ENCODE measurements at places on chromosomes 5 and 9.

GRCh38 chr5:67495072-67495471 lies 298.5 kb upstream of the CD180 start:
- no peak for DNase-seq

DNA sequence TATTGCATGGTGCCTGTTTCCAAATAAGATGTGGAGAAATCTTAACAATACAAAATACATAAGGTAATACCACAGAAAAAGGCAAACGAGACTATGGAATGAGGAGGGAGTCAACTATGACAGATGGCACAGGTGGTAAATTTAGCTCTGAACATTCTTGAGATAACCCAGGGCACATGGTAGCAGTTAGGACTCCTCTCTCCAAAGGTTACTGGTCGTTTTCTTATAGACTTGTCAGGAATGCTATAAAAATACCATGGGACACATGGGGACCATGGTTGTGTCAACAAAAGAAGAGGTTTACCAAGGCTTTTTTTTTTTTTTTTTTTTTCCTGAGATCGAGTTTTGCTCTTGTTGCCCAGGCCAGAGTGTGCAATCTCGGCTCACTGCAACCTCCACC lies 209.4 kb upstream of the RFX3 start:
- no peak for DNase-seq

- DNase-seq, result no peak
Measured at GRCh38 chr5:126253406-126253805, 169.8 kb upstream of the GRAMD2B start.

GRCh38 chr5:62093976-62094375 lies 212.0 kb upstream of the KIF2A start:
- DNase-seq, result no peak

- DNase-seq, result peak; percentile 90
Measured at GRCh38 chr5:131252824-131253171, 11.1 kb upstream of the CDC42SE2 start.

- DNase-seq, result no peak
Measured at GRCh38 chr5:175520321-175520720, 42.0 kb downstream of the SFXN1 start.

DNA sequence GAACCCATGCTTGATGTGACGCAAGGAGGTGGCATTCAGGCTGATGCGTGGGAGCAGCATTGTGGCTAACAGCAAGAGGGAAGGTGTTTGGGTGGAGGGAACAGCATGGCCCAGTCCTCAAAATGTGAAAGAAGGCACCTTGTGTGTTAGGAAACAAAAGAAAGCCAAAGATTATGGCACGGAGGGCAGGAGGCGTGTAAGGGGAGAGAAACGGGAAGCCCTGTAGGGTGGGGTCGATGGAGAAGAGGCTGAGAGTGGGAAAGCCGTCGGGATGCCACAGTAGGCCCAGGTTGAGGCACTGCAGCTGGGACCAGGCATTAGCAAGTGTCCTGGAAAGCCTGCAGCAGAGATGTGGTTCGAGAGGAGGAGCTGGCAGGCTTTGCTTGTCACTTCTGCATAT lies 241.1 kb downstream of the GADD45G start:
- DNase-seq, result no peak

DNA sequence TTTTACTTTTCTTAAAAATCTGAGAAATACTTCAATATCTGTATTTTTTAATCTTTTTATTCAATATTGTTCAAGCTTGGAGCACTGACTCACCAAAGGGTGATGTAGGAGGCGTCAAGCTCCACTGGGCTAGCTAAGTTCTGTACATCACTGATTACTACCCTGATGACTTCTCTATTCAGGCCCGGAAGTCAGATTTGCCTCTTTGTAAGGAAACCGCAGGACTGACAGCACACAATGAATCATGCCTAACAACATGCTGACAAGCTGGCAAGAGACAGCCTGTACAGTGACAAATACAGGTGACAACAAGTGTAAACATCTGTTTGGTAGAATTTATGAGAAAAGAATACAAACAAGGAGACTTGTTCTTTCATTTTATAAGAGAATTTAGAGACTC lies 627.9 kb upstream of the RORB start:
- DNase-seq, result peak; percentile 80

DNA sequence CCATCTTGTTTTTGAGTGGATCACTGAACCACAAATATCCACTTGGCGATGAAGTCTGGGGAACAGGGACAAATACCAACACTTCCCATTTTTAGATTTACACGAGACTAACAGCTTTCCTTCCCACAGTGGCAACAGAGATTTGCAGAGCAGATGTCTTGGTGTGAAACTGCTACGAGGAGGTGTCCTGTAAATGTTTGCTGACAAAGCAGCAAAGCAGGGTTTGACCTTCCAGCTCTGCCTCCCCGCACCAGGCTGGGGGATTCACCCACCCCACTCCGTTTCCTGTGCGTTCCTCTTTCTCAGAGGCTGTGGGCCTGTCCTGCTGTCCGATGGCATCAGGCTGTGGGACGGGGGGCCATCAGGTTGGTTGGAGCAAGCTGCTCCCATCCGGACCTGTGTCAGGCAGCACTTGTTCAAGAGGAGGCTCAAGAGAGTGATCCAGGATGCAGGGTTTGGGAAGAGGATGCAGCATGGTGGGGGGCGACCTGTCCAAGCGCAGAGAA lies 693 bp upstream of the RGS3 start:
- DNase-seq, result no peak

- DNase-seq, result no peak
Measured at GRCh38 chr5:26881901-26882300, 156.5 kb downstream of the CDH9 start.

- DNase-seq, result no peak
Measured at GRCh38 chr5:168991311-168991710, 309.6 kb downstream of the SLIT3 start.

DNA sequence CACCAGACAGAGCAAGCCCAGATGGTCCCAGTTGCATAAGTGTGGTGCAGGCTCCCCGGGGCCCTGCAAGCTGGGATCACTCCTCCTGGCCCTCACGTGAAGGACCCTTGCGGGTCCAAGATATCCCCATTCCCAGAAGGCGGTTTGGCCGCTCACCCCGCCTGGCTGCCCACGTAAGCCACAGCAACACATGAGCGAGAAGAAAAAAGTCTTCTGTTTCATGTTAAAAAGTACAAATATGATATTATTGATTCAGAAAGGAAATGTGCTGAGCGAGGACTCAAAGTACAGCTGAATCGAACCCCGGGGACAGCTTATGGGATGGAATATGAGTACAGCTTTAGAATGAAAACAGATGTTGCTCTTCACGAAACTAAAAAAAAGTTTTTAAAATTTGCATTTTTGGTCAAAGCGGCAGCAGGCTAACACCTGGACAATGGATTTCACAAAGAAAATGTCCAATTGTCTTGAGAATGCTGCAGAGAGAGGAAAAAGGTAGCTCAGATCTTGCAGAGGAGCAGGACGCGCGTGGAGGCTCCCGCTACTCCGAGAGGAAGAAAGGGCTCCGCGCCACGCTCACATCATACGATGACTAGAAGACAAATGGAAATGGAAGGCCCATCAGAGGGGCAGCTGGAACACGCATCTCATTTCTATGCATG lies 427.6 kb downstream of the IRX1 start:
- DNase-seq, result no peak

DNA sequence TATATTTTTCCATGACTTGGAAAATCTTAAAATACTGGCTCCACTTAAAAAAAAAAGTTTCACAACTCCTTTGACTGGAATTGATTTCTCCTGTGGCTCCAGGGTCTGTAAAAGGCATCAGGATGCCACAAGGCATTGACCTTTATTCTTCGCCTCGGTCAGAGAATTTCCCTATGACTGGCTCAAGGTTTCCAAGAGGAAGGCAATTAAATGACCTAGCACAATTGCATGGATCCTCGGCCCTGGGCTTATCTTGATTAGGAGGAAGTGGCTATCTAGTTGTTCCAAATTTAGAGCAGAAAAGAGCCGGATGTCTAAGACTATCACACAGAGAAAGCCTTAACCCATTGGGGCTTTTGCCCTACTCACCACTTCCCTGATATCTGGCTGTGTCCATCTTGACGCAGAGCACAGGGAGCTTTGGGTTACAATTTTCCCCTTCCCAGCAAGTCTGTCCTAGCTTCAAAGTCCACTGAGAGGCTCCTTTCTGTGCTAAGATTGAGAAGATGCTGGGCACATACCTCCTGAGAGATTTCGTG lies 56.9 kb upstream of the COL15A1 start:
- DNase-seq, result no peak

DNA sequence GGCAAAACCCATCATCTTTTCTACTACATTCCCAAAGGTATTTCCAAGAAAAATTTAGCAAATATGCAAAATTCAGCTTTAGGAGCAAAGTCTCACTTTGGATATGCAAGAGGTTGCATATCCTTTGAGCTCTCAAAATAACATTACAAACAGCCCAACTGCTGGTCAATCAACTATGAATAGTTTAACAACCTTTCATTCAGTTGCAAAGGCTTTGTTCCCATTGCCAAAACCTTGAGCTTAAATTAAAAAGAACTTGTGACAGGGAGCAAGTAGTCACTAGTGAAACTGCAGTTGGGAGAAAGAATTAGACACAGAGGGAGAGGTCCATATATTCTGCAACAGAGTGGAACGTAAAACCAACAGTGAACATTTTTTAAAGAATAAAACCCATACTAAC lies 8.8 kb downstream of the ZNF608 start:
- DNase-seq, result no peak

DNA sequence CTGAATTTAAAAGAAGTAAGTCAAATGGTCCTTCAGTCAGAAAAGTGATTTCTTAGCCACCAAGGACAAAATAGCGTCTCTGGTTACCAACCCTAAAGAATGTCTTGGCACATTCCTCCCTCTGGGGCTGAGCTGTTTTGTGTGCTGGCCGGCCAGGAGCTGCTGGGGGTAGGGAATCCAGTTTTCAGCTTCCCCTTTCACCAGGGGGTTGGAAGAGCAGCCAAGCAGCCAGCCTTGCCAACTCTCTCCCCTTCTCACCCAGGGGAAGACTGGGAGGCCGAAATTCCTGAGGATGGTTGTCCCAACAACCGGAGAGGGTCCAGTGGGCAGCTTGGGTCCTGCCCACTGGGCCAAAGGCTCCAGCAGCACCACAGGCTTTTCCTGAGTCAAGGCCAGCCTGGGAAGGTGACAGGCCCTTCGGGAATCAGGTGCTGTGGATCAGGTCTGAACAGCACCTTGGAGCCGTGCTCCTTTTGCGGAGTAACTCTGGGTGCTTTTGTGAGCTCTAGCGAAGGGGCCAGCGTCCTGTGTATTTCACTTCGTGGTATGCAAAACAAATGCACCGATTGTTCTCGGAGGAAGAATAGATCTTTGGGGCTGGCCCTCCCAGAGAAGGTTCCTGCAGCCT lies 4.2 kb downstream of the WWC1 start:
- DNase-seq, result no peak

DNA sequence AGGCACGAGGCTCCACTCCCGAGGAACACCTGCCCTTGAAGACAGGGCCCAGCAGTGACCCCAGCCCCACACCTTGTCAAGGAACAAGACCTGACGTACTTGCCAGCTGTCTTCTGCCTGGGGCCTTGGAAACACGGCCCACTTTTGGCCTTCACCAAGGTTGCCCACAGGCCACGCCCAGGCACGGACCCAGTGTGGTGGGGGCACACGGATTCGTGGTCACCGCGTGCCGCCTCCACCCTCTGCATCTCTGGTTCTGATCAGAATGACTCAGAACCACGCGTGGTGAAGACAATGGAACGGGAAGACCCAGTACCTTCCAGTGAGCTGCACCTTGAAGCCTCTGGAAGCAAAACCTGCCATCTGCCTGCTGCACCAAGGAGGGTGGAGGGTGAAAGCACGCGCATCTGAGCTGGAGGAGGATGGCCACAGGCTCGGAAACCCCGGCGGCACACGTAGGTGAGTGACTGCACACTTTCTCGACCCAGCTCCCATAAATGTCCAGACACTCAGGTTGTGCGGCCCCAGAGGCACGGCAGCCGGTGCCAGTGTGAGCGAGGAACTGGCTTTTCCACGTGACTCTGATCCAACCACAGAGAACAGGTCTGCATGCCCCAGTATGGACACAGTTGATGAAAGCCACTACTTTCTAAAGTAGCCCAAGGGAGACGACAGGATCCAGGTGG lies 36.5 kb downstream of the LPCAT1 start:
- DNase-seq, result no peak

- DNase-seq, result no peak
Measured at GRCh38 chr5:77697692-77698091, 59.2 kb upstream of the OTP start.

- DNase-seq, result no peak
Measured at GRCh38 chr5:158429564-158429963, 570.6 kb upstream of the CLINT1 start.

DNA sequence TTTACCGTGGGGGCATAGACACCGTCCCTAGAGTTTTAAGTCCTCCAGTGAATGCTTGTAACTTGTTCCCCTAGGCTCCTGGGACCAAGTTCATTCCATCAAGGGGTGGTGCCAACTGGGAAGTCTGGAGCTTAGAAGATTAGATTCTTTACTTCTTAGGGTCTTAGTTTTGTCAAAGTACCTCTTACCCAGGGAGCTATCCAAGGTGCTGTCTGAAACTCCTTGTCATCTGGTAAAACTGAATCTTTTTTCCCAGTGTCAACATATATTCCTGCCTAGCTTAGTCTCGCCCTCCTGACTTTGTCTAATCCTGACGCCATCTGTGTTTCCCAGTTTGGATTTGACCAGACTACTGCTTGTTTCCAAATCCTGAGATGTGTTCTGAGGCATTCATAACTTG lies 41.6 kb downstream of the MAMDC2 start:
- DNase-seq, result no peak

All from hematopoietic multipotent progenitor cell (in vitro differentiated cells).